ENCODE measurements at places on chromosomes 2 and 18.

DNA sequence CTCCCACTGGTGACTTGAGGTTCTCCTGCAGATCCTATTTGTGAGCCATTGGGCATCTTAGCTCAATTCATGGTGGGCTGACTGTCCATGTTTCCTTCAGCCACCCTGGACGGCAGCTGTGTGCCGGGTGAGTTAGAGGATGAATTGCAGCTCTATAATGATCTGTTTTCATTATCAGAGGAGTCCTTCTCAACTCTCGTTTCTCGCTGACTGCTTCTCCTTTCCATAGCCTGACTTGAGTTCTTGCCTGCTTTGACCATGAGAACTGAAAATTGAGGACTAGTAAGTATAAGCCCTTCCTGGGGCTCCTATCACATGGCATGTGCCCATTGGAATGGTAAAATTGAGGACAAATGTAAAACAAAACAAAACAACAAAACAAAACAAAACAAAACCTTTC is 121.8 kb downstream of the CDC42EP3 start:
- no peak for DNase-seq

DNA sequence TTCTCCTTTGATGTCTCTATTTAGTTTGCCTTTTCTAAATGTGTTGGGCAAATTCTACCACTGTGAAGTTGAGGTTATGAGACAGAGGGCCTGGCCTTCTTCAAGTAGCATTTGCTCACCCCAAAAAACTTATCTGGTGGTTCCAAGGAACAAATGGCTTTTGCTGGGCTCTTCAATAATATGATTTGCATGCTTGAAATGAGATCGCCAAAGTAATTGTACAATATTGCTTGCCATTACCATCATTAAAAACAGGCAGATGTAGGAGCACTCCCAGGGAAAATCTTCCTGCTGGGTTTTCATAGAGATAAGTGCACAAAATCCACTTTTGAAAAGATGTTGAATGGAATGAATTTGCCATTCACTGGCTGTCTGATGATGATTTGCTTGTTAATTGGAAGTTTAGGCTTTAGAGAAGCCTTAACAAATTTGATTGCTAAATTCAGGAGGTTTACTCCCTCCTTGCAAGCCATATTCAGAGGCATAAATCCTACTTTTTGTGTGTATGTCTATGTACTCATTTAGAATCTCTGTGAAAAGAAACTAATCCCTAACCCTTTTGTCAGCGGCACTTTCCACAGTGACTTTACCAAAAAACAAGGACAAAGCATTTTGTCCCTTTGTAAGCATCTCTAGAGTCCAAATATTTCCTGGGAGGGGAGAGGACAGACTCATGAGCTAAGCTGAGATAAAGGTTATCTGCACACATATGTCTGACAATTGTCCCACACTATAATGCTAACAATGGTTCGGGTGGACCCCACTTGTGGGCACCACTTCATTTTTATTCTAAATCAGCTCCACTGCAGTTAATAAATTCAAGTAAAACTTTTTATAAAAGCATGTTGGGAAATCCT is 240.8 kb upstream of the PIK3C3 start:
- DNase-seq: no peak

GRCh38 chr18:12334366-12334808 is 26.3 kb downstream of the TUBB6 start:
- DNase-seq: no peak

GRCh38 chr2:148582679-148583511 is 61.7 kb upstream of the EPC2 start:
- no peak for DNase-seq

DNA sequence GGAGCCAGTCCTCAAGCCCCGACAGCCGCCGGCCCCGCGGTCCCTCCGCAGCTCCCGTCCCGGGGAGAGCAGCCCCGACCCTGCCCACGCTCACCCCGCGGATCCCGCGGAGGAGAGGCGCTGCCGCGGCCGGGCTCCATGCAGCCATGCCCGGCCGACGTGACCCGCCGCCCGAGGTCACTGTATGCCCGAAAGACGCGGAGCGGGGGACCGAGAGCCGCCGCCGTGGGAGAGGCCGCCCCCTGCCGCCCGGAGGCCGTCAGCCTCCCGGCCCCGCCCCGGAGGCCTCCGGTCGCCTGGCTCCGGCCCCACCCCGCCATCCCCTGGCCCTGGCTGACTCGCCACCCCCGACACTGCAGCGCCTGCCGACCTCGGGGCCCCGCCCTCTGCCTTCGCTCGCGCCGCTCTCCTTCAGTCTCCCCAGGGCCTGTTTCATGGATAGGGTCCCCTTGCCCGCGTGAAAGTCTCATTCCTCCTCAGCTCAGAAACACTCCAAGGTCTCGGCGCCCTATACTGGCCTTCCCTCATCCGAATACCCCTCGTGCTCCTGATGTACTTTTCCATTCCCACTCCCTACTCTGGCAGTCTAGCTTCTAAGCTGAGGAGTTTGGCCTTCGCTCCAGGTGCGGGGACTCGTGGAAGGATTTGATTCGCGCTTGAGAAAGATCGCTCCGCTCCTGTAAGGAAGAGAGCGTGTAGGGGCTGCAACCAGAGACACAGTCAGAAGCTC is at the start of gene BOLA3:
TSS of gene BOLA3 (minus strand) at position 186 of the 730 bp plus-strand sequence. CDS start at position 148, 38 bp downstream.
- DNase-seq: peak; percentile 85

- no peak for DNase-seq
These were observed 120.0 kb downstream of the STK39 start for GRCh38 chr2:168127371-168127770.

DNA sequence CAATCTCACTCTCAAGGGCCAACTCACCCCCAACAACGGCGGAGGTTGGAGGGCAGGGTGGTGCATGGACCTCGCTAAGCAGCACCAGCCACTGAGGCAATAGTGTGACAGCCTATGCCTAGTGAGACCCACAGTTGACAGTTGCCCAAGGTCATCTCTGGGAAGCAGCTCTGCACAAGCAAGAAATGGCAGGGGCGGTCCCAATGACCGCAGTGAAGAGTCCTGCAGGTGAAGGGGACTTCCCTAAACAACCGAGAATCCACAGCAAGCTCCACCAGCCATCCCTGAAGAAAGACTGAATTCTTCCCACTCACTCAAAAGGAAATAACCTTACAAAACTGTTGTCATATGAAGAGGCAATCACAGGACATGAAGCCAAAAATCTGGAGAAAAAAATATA is 313.4 kb upstream of the ID2 start:
- DNase-seq: no peak

DNA sequence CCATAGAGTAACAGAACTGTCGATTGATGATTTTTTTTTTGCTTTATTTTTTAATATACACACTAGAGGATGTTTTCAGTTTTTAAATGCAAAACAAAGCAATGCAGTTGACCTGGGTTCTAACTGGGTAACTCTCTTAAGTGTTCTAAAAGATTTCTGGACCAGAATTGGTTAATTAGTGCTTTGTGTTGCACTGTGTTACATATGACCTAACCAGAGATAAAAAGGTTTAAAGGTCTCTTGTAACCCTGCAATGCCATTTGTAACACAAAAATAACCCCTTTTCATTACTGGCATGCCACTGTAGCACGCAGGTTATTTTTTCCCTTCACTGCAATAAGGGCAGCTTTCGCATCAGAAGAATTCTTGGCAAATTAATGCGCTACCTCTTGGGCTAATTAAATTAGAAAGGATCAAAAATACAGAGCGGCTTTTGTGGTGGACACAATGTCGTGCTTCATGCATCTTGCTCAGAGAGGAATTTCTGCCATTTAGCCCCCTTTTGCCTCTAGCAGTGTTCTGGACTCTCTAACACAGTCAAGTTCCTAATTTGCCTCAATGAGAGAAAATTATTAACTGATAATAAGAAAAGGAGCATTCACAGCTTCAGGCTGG is 250.8 kb upstream of the ZEB2 start:
- no peak for DNase-seq

DNA sequence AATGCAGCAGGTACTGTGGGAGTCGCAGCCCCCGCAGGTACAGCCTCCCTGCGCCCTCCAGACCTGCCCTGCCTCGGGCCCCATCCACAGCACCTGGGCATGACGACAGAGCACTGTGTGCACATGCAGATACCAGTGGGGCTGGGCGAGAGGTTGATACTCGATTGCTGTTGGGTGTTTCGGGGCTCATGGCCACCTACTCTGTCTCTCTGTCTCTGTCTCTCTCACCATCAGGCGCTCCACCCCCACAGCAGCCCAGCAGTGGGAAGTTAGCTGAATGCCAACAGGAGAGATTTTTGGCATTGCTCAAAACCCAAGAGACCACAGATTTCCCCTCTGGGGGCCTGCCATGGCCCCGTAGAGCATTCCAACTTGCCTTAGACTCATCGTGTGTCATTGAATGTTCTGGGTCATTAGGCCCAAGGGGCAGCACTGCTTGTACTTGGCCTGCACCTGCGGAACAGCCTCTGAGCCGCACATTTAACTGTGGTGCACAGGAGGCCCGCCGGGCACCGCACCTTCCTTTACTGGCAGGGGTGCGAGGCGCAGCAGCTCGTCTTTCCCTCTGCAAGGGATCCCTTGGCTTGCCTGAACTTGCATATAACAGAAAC is 18.8 kb downstream of the KCNIP3 start:
- DNase-seq: no peak

- no peak for DNase-seq
These were observed 53.2 kb downstream of the DIS3L2 start for GRCh38 chr2:232014681-232015080.

GRCh38 chr2:237196866-237197618 is 111.4 kb downstream of the COPS8 start:
- DNase-seq: no peak

DNA sequence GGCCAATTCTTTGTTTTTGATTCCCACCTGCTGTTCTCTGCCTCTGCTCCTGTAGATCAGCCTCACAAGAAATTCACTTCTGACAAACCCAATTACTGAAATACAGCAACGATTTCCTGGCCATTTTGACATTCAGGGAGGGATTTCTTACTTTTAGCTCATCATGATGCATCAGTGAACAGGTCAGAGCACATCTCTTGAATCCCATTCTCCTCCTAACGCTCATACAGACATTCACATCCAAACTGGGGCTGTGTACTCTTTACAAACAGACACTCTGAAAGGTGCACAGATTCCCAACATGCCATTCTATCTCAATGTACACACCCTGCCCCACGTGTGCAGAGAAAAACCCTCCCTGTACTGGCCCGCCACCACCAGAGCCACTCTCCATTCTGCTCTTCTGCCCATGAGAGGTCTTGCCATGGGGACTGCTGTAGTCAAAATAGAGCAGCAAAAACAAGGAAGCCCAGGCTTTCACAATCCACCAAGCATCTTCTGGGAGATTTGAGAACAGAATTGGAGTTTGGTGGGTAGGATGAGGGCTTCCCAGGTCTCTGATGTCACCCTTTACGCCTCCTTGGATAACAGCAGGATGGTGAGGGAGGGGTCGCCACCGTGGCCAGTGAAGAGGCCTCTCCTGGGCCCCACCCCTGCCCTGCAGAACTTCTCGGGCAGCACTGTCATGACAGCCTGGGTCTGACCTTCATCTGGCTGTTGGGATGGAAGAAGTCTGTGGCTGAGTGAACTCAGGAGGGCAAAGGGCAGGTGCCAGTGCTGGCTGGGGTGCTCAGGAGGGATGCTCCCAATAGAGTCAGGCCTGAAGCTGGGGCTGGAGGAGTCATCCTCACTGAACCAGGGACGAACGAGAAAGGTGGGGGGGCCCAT is 41.9 kb upstream of the ZFP36L2 start:
- no peak for DNase-seq

GRCh38 chr2:73285159-73285739 is 971 bp upstream of the FBXO41 start:
- no peak for DNase-seq

DNA sequence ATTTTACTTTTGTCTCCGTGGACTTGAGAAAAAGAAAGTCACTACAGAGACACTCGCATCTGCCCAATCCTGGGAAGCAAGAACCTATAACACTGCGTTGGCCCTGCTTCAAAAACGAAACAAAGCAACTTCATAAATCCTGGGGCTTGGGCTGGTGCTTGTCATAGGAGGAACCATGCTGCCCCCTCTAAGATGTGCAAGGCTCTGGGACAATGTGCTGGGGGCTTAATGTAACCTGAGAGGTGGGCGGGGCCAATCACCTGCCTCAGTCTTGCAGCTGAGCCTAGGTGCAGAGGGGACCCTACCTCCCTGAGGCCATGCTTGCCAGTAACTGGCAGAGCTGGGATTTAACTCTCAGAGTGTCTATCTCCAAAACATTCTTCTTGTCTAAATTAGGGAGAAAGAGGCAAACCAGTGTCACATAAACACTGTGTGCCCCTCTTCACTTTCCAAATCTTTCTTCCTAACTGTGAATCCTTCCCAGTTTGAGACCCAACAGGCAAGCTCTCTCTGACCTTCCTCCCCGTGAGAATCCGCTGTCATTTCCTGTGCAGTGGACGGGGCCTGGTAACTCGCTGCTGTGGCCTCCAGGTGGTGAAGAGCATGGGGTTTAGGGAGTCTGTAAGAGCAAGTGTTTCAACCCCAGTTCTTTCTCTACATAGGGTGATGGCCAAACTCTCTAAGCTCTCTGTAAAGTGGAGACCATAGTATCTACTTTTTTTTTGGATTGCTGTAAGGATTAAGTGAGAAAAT is 115.1 kb downstream of the ACKR3 start:
- no peak for DNase-seq

- DNase-seq: no peak
These were observed 181.9 kb upstream of the DLGAP1 start for GRCh38 chr18:4636967-4637366.

DNA sequence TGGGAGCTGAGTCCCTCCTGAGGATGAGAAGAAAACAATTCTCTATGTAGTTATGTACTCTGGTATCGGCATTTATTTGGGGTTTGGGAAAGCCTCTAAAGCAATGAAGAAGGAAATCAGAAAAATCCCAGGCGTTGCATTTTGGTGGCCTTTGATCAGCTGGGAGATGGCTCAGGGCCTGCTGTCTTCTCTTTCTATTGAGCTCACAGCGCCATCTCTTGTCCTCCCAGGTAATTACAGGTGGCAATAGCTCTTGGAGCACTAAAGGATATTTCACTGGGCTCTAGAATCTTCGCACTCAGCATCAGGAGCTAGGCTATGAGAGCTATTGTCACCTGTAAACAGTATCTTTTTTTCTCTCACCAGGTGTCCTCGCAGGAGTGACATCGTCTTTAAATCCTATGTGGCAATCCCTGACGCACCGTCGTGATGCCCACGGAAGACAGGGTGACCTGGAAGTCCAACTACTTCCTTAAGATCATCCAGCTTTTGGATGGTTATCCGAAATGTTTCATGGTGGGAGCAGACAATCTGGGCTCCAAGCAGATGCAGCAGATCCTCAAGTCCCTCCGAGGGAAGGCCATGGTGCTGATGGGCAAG is 76.1 kb upstream of the PMAIP1 start:
- DNase-seq: no peak

DNA sequence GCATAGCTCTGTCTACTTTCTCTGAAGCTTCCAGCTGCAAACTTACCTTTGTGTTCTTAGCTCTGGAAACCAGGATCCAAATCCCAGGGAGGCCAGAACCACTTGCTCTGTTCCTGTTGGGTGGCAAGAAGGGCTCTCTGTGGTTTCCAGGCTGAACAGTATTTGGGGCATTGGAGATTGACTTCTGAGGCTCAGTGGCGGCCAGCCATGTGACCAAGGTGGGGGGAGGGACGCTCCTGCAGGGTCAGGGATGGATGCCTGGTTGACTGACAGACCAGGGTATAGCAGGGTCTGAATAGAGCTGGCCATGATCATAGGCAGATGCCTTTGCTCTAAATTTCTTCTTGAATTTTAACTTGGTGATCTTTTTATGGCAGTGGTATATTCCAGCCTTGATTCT is 15.1 kb downstream of the SLC4A5 start:
- no peak for DNase-seq

Measured in stimulated activated CD4-positive, alpha-beta T cell treated with anti-CD3 and anti-CD28 coated beads, Interleukin-4, amount 100 ng/mL, for 4 hours (primary cell).